ENCODE measurements at places on chromosomes 4 and X.

DNA sequence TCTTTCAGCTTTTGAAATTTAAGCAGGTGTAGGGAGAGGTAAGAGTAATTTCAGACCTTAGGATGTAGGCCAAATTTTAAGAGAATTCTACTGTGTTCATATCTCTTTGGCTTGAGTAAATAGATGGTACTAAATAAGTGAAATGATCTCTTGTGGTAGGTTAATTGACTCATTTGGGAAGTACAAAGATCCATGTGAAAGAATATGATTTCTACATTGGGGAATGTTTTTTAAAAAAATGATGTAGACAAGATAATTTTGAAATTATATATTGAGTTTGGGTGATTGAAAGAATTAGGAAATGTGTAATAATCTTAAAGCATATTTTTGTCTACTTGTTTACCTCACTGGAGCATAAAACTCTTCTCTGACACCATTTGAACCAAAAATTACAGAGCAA lies 35.6 kb downstream of the RAPGEF2 start:
- no peak for ATAC-seq

DNA sequence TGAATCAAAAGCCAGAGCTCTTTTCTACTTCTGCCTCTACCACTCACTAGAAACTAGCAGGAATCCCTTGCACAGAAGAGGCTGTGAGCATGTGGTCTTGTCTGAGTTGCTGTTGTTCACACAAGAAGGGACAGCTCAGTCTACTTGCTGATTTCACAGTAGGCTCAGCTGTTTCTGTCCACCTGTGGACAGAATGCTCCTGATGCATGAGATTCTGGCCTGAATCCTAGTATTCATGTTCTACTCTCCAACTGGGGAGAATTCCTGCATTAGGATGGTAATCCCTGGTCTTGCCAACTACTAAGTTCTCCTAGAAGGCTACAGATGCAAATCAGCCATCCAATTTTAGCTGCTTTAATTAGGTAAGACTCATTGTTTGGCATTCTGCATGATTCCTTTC lies 112.8 kb downstream of the PPA2 start:
- ATAC-seq: no peak

- ATAC-seq: peak; percentile 84
Measured at GRCh38 chrX:65677954-65678469, 10.6 kb downstream of the MSN start.

GRCh38 chr4:93982255-93982654 lies 153.7 kb downstream of the ATOH1 start:
- ATAC-seq: no peak

DNA sequence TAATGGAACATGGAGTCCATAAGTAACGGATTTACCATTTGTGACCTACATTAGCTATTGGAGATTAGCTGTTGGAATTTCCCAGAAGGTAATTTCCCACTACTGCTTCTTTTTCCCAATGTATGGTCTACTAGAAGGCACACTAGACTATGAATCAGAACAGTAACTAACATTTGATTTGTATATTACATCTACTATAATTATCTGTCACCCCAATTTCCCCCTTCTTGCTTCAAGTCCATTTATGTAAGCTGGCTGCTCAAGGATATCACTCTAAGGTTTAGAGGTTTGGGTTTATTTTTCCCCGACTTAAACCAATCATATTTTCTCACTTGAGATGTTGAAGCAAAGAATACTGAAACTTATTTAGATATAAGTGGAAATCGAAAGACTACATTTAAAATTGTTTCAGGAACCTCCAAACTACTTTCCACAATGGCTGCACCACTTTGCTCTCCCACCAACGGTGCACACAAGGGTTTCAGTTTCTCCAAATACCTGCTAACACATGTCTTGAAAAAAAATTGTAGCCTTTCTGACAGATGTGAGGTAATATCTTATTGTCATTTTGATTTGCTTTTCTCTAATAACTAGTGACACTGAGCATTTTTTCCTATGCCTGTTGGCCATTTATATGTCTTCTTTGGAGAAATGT lies 33.3 kb upstream of the H2AZ1 start:
- no peak for ATAC-seq

- ATAC-seq: no peak
Measured at GRCh38 chr4:119321921-119322687, at the start of gene FABP2. TSS of gene FABP2 (minus strand) at chr4:119322138. CDS start at chr4:119322102, 36 bp downstream.

- ATAC-seq: no peak
Measured at GRCh38 chrX:31227250-31227649, 155.4 kb upstream of the FTHL17 start.

GRCh38 chr4:99149426-99150019 lies 5.4 kb upstream of the ADH4 start:
- no peak for ATAC-seq

- ATAC-seq: no peak
Measured at GRCh38 chrX:135396566-135396965, 25.2 kb upstream of the SMIM10L2A start.

GRCh38 chr4:83115656-83116285 lies 1.2 kb upstream of the PLAC8 start:
- no peak for ATAC-seq

DNA sequence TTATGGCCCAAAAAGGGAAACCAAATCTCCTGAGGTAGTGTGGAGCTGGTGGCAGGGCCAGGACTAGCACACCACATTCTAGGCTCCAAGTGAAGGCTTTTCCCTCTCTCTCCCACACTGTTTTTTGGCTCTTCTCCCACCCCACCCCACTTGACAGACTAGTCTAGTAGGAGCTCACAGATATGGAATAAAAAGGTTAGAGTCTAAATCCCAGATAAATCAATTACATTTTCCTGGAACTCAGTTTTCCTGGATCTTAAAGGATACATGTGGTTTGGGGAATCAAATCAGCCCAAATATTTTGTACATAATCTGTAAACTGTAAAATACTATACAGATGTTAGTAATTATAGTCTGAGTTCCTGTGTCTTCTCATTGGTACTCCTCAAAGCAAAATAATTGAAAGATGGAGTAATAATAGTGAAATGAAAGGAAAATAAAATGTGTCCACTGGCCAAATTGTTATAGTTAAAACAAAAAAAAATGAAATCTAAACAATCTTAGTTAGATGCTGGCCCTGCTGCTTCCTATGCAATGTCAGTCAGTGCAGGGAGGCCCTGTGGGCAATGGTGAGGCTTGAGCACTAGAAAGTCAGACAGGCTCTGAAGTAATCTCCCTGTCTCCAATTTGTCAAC lies 370.4 kb upstream of the CPEB2 start:
- no peak for ATAC-seq
